AG09309 (cell line): ENCODE measurements at places on chromosomes 2 and 18.

GRCh38 chr2:29106980-29107388 lies 8.2 kb upstream of the CLIP4 start:
- DNase-seq, result no peak

DNA sequence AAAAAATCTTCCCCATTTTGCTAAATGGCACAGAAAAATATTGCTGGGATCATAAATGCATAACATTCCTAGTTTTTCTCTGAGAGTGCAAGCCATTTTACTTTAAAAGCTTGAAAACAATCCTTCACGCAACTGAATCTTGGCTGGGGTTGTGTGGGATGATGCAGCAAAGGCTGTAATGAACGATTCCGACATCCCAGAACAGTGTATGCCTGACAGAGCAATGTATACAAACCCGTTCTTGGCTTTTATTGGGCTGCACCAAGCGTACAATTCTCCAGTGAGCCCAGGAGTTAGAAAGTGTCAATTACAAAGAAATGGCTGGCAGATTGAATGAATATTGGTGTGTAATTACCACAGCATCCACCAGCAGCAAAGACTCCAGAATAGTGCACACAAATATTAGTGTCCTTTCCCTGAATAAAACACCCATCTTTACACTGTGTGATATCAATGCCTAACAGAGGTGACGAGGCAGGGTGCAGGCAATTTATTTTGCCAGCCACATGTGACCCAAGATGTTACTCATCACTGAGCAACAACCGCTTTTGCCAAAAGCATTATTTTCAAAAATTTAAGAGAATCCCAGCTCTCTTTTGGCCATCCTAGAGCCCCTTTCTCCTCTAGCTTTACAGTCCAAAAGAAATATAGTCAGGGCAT lies 578.6 kb upstream of the CHAC2 start:
- DNase-seq, result no peak

GRCh38 chr2:161713706-161714105 lies 89.5 kb downstream of the SLC4A10 start:
- DNase-seq, result no peak

- no peak for DNase-seq
Observed at GRCh38 chr2:135663148-135663700, 78.4 kb upstream of the UBXN4 start.

- peak; percentile 11 for DNase-seq
Observed at GRCh38 chr18:7921938-7922587, 354.9 kb downstream of the PTPRM start.

DNA sequence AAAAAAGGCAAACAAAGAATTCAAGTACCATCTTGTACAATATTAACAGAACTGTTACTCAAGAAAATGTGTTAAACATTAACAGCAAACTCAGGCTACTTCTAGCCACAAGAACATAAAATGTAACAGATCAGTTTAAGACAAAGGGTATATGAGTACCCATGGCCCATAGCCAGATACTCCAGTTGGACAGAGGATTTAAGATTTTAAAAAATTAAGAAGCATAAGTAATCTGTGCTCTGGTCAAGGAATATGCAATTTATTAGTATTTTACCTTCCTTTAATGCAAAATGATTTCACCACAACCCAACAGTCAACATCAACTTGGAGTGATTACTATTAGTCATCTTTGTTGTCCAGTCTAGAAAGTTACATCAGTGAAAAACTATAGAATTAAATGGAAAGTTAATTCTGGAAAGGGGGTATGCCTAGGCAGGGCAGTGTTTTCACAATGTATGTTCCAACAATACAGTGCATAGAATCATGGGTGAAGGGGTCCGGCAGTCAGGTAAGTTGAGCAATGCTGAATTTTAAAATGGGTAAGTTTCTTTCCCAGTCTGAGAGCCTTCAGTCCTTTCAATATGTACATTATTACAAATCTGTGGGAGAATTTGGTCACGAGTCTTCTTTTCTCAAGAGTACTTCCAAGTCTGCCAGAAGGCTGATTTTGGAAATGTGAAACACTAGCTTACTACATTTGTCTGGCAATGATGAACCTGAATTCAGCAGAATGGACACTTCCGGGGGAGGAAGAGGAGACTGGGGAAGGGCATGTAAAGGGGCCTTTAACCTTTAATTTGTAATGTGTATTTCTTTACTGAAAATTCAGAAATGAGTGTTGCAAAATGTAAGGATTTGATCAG lies 34.5 kb downstream of the SFT2D3 start:
- DNase-seq, result no peak

DNA sequence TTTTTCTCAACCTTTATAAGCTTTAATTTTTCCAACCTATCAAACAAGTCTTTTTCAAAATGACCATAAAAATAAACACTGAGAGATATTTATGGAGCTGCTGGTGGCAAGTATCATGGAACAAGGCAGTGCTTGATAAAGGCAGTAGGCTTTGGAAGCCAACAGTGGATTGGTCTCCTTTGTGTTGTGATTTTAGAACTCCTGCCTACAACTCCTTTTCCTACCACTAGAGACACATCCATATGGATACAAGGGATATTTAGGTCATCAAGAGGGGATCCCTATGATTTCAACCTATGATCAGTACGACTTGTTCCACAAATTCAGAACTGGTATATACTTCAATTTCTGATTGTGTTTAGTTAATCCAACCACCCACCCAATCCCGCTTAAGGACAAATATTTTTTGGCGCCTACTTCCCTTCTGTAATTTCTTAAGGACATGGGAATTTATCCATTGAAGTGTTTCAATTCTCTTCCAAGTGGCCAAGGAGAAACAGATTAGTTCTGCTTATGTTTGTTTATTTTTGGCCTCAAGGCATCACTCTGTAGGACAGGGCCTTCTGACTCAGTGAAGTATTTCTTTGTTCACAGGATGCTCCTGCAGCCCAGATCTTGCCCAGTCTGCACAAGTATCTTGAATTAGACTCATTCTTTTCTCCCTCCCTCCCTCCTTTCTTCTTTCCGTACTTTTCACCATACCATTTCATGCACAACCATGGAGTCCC lies 2119.6 kb upstream of the PIK3C3 start:
- no peak for DNase-seq

GRCh38 chr2:74526649-74527230 lies 709 bp upstream of the DQX1 start:
- DNase-seq, result no peak

DNA sequence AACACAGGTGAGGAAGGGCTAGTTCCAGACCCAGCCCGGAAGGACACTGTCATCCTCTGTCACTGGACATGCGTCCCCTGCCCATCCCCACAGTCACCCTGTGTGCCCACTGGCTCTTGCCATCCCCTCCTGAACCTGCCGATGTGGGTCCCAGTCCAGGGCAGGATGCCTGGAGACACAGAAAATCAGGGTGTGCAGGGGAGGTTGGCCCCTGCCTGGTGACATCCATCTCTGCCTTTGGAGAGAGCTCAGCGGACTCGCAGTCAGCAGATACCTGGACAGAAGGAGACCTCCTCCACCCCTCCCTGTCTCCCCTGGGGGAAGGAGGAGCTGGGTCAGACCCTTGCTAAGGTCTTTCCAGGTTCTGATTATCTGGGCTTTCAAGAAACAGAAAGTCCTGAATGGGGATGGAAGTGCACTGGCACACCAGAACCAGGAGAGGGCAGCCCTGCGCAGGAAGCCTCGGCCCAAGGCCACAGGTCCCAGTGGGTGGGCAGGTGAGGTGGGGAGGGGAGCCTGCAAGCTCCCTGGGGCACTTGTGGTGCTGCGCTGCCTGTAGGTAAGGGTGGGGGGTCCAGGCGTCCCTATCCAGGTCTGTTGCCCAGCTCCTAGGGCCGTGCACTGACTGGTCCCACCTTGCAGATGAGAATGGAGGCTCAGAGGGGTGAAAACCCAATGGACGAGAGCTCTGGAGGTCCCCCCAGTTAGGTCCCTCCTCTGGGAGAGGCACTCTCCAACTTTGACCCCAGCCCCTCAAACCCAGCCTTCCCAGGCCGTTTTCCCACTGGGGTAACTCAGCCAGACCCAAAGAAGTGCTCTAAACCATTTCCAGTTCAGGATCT lies 9.7 kb upstream of the OTOS start:
- no peak for DNase-seq

- DNase-seq, result no peak
Observed at GRCh38 chr2:95109260-95109659, 12.3 kb downstream of the MRPS5 start.

- DNase-seq, result no peak
Observed at GRCh38 chr2:58983111-58983510, 742.0 kb upstream of the FANCL start.

- no peak for DNase-seq
Observed at GRCh38 chr2:205076405-205076804, 531.1 kb downstream of the PARD3B start.

GRCh38 chr2:80529466-80530165 lies 225.1 kb upstream of the LRRTM1 start:
- no peak for DNase-seq

- DNase-seq, result no peak
Observed at GRCh38 chr2:179307616-179308371, 43.2 kb upstream of the SESTD1 start.

DNA sequence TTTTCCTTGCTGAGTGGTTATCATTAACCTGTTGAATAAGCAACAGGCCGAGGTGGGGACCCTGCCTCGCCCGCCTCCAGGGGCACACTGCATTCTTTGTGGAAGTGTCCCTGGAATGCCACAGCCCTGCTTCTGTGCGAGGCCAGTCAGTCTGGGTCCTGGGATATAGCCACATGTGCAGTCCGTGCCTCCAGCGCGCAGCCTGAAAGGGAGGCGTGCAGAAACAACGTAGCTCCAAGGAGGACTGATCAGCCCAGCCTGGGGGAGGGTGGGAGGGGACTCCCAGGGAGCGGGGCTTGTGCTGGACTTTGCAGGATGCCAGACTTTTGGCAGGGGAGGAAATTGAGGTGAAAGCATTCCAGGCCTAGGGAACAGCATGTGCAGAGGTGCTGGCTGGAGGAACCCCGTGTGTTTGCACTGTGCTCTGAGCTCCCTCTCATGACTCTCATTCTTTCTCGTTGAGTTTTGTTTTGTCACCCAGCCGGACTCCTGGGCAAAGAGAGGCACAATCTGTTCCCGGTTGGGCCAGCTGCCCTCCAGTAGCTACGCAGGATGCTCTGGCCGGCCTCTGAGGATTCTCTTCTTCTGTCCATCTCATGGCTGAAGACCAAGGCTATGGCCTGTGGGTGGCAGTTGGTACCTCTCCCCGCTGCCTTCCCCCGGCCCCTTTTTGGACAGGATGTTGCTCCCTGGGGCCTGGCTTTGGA lies 39.7 kb downstream of the HPCAL1 start:
- no peak for DNase-seq

- peak; percentile 4 for DNase-seq
Observed at GRCh38 chr2:124668161-124668560, 643.1 kb downstream of the CNTNAP5 start.

- no peak for DNase-seq
Observed at GRCh38 chr18:22914633-22915032, 18.5 kb upstream of the RBBP8 start.

DNA sequence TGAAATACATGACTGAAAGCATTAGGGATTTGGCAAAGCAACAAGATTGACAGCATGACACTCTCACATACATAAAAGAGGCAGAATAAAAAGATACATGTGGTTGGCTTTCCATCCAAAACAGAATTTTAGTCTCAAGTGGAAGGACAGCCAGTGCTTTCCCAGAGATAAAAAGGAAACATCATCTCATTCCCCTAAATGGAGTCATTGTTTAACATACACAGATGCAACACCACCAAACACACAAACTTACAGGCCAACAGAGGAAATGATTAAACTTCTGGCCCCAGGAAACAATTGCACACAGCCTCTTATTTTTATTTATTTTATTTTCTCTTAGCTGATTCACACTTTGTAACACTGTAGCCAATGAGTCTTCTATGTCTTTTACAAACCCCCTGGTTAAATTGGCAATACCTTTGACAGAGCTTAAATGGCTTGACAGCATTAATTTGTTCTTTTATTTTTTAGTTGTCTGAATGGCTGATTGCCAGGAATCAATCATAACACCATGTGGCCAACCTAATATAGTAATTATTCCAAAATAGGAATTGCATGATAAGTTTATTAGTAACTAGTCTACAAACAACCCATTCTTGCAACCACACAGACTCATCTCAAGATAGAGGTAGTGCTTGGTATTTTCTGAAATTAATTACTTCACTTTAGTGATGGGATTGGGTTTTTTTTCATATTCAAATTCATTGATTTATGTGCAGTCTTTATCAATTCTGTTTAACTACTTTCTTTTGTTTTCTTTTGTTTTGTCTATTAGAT lies 190.5 kb downstream of the RND3 start:
- DNase-seq, result no peak

DNA sequence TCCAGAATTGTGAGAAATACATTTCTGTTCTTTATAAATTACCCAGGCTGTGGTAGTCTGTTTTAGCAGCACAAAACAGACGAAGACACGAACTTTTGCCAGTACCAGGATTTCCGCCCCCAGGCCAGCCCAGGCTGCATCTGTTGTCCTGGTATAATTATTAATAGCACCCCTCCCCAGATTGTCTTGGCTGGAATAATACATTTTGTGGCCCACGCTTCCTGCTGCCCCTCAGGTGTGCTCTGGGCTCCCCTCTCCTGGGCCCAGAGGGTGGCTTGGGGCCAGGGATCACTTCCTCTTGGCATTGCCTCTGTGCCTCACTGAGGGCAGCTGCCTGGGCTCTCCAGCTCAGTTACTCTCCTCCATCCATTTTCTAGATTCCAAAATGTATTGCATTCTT lies 102.1 kb upstream of the HS6ST1 start:
- DNase-seq, result no peak

DNA sequence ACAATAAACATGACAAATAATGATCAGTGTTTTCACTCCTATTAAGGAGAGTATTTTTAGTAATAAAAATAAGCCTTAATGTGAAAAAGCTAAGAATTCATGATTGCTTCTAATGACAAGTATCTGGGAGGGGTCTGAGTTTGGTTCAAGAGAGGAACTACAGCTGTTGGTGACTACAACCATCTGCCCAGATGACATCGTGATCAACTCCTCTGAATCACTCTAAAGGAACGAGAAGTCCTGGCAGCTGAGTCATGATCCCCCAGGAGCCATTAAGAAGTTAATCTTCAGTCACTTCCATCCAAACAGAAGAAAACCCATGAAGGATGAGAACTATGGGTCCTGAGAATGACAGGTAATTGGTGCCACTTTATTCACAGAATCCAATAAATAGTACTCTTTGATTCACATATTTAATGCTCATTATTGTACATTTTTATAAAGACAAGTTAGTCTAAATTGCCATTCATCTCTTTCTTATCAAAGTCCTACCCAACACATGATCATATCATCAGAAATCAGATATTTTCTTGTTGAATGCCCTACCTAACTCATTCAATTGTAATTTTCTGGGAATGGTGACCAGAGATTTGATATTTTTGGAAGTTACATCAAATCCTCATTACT lies 6.8 kb downstream of the TFPI start:
- peak; percentile 67 for DNase-seq
